Temporal lobe (tissue), 4 donors: ENCODE measurements at places on chromosomes 11 and 22. TPM values are rescaled to one million over a fixed set of nuclear protein-coding genes. Genes with fewer than 3 reads are reported as not detected.

Gene FGF3
- not detected for total RNA-seq

Gene CASP5
- total RNA-seq: not detected

Gene WT1
- total RNA-seq: not detected

Gene CALCA
- not detected for total RNA-seq

Gene INS
- total RNA-seq: not detected

Gene NPAS4
- total RNA-seq: 10.1 TPM

Gene OR56A3
- total RNA-seq: not detected

Gene EIF3F
- 88.0 TPM for total RNA-seq

Gene PRDM10
- 10.1 TPM for total RNA-seq
